Kasumi-1 (cell line): ENCODE measurements at places on chromosomes 16 and 17.

DNA sequence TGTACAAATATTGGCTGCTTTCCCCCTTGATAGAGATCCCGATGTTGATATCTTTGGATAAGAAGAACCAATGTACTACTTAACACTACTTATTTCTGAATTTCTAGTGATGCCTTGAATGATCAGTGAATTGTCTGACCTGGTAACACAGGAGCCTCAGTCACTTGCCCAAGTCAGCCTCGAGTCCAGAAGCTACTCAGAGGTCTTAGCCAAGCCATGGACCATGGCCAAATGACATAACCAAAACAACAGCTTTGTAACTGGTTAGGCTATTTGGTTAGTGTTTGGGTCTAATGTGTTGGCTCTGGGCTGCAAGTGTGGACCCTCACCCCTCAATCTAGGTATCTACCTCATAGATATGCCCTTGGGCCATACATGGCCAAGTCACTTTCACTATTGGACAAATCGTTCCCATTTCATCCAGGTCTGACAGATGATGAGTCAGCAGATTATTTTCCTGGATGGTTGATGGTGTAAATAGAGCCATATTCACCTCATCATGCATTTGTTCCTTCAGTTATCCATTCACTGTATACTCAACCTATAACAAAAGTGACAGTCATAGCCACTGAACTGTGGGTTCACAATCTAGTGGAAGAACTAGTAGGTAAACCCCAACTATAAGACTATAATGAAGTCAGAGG lies 3.5 kb downstream of the RBFOX1 start:
- no peak for DNase-seq

DNA sequence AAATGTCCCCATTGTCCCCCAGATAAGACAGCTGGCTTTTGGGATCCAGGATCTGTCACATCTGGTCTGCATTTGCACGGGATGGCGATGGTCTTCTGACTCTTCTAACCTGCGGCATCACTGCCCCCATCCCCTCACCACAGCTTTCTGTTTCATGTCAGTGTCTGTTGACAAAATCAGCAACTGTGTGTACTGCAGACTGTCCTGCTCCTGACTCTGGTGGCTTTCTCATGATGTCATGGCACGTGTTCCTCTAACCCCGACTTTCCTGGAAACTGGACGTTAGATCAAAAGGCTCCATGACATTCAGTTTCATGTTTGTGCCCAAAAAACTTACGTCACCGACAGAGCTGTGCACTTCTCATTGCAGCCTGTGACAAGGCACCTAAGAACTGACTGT lies 30.1 kb upstream of the CPNE2 start:
- no peak for DNase-seq

GRCh38 chr17:13421581-13422130 lies 180.1 kb downstream of the HS3ST3A1 start:
- no peak for DNase-seq

DNA sequence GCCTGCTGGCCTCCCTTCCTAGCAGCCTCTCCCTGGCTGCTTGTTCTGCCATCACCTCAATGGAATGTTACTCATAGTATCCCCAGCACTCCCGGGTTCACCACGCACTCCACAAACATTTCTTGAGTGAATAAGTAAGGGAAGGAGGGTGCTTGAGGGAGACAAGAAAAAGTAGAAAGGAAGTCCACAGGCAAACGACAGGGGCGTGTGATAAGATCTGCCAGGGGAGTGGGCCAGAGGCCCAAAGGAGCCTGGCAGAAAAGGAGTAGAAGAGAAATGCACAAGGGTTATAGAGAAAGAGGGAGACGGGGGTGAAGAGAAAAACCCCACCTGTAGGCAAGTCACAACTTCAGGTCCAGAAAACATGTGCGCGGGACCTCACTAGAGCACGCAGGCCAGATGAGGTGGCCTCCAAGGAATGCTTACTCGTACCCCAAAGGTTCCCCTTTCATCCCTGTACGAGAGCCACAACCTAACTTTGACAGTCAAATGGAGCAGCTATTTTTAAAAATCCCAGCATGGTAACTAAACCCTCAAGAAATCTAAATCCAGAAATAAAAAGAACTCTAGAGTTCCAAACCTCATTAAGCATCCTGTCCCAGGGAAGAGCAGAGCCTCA lies 6.6 kb downstream of the ZDHHC7 start:
- DNase-seq = no peak

GRCh38 chr17:47744168-47745036 lies 11.4 kb downstream of the TBX21 start:
- no peak for DNase-seq

GRCh38 chr17:28570716-28571360 lies 486 bp downstream of the PIGS start:
- peak; percentile 21 for DNase-seq

GRCh38 chr16:87229230-87230188 lies 87.7 kb downstream of the C16orf95 start:
- no peak for DNase-seq

- peak; percentile 45 for DNase-seq
Observed at GRCh38 chr17:68600067-68600930, 868 bp downstream of the FAM20A start.

GRCh38 chr16:10983159-10983558 lies 38.8 kb downstream of the CLEC16A start:
- DNase-seq = no peak

DNA sequence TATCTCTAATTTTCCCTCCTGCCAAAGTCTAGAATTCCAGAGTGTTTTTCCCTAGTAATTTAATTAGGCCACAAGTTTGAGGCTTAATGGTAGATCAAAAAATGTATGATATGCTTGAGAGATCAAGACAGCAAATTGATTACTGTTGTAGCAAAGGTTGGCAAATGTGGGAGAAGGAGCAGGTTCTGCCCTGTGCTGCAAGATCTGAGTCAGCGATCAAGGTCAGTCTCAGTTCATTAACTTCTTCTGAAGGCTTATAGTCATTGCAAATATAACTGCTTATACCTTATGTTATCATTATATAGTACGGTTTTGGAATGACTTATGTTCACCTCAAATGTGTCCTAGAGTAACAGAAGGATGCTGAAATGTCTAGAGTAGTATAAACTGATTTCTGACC lies 231.1 kb upstream of the TBX2 start:
- DNase-seq = no peak

GRCh38 chr16:87050142-87050541 lies 267.1 kb downstream of the C16orf95 start:
- no peak for DNase-seq

DNA sequence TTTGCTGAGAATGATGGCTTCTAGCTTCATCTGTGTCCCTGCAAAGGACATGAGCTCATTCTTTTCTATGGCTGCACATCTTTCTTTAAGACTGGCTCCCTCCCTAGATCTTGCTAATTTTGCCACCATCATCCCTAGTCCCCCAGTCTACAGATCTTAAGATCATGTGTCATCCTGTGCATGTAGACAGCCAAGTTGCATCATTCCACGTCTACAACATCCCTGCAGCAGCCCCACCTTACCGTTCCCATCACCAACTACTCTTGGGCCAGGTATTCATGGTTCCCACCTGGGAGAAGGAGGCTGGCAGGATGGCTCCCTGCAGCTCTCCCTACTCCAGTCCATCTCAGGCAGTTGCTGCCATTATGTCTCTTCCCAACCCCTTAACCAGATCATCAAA lies 12.3 kb downstream of the CPPED1 start:
- no peak for DNase-seq

GRCh38 chr16:79981814-79982213 lies 381.3 kb upstream of the MAF start:
- no peak for DNase-seq

- DNase-seq = no peak
Observed at GRCh38 chr16:75458029-75458428, 6.5 kb downstream of the TMEM170A start.
